Stimulated activated CD8-positive, alpha-beta memory T cell treated with anti-CD3 and anti-CD28 coated beads, Interleukin-15, amount 100 ng/mL, for 1 hour (primary cell): ENCODE measurements at places on chromosomes 6 and 20.

DNA sequence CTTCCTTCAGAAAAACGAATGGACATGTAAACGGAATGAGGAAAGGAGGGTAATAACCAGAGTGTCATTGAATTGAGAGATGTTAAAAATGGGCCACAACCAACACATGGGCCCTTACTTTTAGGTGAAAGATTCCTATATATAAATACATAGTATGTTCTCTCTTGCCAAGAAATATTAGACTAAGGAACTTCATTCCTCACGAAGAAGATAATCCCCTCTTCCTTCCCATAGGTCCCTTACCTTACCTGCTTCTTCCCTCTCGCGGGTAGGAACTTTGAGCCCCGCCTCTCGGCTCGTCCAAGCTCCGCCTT lies 295 bp upstream of the TBC1D22B start:
- DNase-seq, result no peak

GRCh38 chr20:62946918-62947317 lies 5.6 kb upstream of the SLC17A9 start:
- DNase-seq, result no peak

DNA sequence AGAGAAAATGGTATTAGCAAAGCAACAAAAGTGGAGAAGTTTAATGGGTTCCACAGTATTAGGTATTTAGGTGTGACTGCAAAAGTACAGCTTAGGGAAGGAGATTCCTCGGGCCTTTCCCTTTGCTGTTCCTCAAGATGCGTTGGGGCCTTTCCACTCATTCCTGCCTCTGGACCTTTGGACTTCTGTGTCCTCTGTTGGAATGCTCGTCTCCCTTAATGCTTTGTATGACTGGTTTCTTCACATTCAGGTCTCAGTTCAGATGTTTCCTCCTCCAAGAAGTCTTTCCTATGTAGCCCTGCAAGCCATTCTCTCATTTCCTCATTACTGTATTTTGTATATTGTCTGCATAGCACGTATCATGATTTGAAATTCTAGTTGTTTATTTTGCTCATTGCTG lies 39.6 kb downstream of the CTNNBL1 start:
- no peak for DNase-seq

DNA sequence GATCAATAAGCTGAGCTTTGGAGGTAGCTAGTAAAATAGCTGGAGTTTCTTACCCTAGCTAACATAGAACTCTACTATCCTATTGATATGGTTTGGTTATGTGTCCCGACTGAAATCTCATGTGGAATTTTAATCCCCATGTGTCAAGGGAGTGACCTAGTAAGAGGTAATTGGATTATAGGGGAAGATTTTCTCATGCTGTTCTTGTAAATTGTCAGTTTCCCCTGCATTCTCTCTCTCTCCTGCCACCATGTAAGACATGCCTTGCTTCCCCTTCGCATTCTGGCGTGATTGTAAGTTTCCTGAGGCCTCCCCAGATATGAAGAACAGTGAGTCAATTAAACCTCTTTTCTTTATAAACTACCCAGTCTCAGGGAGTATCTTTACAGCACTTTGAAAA lies 24.6 kb upstream of the SYNE1 start:
- no peak for DNase-seq

- DNase-seq, result no peak
These were observed 16.4 kb upstream of the POLR1H start for GRCh38 chr6:30044630-30045029.

DNA sequence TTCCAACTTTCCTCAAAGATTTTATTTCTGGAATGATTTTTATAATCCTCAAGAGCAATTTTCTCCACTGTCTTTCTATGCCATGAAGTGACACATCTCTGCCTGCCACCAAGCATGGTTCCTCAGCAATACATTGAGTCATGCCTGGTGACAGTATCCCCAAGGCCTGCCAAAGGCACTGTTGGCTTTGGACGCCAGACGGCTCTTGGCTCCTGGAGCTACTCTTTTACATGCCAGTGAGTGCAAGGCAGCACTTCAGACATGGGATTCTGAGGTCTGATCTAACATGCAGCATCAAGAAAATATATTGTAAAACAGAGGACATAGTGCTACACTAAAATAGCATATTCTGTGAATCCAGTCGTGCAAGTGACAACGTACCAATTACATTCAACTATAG lies 20.1 kb upstream of the PLEKHG1 start:
- DNase-seq, result no peak

GRCh38 chr20:33604991-33605370 lies 57.1 kb upstream of the C20orf144 start:
- DNase-seq, result no peak

- no peak for DNase-seq
These were observed 188.6 kb downstream of the ZDHHC14 start for GRCh38 chr6:157569543-157569942.

DNA sequence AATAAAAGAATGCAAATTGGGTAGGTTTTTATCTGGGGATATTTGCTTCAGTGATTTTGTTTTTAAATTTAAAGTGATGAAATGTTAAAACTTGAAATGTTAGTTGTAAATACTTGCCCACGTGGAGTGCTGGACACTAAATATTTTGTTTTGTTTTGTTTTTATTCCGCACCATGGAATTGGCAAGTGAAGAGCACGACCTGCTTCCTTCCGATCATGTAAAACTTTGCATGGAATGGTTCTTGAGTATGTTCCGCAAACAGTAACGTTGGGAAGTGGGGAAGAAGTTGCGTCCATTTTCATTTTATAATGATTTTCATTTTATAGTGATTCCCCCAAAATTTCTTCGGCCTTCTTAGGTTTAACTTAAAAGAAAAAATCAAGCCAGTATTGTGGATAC lies 765 bp downstream of the IRAK1BP1 start:
- DNase-seq, result no peak

- DNase-seq, result no peak
These were observed 35.5 kb downstream of the BANF2 start for GRCh38 chr20:17735206-17735804.

- DNase-seq, result no peak
These were observed 9.1 kb downstream of the BCL2L1 start for GRCh38 chr20:31713312-31714273.

DNA sequence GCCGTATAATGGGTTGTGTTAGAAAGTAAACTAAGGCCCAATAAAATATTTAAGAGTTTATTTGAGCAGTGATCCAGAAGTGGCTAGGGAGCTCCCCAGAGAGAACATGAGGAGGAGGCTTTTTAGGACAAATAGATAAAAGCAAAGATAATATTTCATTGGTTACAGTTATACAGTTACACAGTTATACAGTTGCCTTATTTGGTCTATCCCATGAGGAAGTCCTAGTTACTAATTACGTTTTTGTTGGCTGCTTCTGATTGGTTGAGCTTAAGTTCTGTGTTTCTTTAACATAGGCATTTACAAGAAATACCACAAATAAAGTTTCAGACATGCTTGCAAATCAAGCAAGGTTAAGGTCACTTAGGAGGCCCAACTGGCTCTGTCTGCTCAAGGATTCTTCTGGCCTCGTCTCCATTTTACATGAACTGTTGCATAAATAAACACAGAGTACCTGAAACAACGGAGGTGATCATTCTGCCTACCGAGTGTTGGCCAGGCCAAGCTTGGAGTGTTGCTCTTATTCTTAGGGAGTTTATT lies 7.0 kb downstream of the UBD start:
- DNase-seq, result no peak

DNA sequence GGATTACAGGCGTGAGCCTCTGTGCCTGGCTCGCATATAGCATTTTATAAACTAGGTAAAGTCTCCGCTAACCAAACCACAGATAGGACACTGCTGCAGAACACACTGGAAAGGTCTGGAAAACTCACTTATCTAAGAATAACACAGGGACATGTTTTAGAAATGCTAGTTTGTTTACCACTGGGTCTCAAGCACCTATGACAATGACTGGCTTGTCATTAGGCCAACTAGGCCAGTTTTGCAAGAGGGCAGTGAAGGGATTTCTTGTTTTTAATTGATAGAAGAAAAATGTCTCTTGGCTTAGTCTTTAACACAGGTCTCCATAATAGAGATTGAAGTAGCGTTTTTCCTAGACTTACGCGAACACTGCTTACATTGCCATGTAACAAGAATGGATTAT lies 201.4 kb downstream of the TMEM242 start:
- no peak for DNase-seq

DNA sequence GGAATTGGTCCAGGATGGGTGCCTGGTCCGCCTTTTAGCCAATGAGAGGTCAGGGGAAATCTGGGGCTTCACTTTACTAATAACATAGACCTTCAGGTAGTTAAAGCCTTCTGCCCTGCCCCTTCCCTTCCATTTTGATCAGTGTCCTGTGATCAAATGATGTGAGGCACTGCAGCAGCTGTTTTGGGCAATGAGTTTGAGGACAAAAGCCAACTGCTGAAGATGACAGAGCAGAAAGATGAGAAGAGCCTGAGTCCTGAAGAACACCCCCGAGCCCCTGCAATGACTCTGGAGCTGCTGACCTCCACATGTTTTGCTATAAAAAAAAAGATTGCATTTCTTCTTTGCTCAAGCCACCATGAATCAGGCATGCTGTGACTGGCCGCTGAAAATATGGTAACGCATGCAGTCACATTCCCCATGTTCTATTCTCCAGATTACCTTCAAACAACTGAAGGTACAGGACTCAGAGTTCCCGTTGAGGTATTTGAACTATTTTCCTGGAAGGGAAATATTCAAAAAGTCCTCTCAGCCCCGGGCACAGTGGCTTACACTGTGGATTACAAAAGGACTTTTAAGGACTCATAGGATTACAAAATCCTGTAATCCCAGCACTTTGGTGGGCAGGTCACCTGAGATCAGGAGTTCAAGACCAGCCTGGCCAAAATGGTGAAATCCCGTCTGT lies 45.7 kb upstream of the B4GALT5 start:
- DNase-seq, result no peak

GRCh38 chr20:53322651-53323050 lies 271.0 kb downstream of the ZNF217 start:
- DNase-seq, result no peak

DNA sequence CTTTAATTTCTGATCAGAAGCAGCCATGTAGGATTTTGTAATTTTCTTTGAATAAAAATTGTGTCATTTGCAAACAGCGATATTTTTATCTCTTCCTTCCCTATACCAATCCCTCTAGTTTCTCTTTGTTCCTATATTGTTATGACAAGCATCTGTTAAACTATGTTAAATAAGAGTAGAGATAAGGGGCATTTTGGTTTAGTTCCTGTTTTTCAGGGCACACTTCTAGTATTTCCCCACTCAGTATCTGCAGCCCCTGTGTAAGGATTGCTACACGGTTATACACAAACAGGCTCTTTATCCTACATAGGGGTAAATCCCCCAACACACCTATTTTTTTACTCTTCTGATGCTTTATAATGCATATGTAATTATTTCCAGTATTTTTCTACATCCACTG lies 42.1 kb downstream of the TRERF1 start:
- DNase-seq, result no peak

GRCh38 chr6:44431118-44431725 lies 43.7 kb downstream of the CDC5L start:
- DNase-seq, result peak; percentile 8

DNA sequence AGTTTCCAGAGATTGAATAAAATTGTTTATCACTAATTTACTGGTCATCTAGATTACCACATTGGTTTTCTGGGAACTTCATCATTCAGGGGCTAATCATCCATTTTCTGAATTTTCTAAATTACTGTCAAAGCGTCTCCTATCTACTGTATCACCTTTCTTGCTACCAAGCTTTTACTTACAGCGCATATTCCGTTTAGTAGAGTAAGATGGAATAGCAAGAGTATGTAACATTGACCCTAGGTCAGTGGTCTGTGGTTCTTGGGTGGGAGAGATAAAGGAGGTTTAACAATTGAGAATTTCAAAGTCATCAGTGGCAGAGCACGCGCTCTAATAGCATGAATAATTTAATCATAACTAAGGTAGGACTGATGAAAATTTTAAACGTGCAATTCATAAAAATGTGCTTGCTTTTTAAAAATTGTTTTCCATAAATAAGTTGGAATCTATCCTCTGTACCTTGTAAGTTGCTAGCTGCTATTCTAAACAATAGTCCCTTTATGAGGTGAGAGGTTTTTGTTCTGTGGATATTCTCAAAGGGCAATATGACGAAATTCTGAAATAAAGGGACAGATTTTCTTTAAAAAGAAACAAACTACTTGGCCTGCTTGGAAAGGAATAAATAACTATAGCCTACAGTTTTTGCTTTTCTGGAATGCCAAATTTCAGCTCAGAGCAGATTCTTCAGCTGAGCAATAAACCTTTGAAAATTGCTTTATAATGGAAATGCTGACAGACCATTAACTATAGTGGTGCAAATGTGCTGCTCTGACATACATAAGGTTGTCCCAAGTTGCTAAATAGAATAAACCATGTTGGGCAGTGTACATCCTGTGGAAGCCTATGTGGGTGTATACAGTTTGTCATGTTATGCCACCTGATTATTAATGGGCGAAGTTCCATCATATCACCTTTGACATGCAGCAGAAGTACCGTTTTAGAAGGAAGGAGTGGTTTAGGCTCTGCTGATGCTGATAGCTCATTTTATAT lies 84.1 kb downstream of the ZFAND3 start:
- DNase-seq, result no peak

DNA sequence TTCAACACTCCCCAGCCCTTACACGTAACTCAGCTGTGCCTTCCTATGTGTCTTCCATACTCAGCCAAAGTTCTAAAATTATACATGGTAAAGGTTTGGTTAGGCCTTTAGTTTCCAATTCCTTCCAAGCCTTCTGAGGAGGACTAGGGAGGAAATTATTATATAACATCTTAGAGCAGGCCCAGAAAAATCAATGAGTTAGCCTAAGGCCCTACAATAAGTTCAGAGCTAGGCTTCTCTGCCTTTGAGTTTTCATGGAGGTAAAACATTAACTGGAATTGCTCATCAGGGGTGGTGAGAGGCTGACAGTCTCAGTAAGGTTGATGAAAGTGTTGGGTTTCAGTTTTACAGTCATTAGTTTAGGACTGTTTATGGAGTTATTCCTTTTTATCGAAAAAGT lies 286.0 kb downstream of the ADGB start:
- DNase-seq, result no peak

DNA sequence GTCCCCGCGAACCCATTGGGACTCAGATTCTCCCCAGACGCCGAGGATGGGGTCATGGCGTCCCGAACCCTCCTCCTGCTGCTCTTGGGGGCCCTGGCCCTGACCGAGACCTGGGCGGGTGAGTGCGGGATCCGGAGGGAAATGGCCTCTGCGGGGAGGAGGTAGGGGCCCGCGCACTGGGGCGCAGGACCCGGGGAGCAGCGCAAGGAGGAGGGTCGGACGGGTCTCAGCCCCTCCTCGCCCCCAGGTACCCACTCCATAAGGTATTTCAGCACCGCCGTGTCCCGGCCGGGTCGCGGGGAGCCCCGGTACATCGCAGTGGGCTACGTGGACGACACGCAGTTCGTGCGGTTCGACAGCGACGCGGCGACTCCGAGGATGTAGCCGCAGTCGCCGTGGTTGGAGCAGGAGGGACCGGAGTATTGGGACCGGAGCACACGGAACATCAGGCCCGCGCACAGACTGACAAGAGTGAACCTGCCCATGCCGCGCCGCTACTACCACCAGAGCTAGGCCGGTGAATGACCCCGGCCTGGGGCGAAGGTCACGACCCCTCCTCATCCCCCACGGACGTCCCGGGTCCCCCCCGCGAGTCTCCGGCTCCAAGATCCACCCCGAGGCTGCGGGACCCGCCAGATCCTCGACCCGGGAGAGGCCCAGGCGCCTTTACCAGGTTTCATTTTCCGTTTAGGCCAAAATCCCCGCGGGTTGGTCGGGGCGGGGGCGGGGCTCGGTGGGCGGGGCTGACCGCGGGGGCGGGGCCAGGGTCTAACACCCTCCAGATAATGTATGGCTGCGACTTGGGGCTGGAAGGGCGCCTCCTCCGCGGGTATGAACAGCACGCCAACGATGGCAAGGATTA lies 15.7 kb upstream of the HLA-A start:
- DNase-seq, result peak; percentile 70
